Kidney glomerular epithelial cell (primary cell): ENCODE measurements at places on chromosomes 7 and 10.
A peak's percentile ranks its signal among the peaks of the same experiment; 100 is the strongest.

- DNase-seq, result no peak
Measured at GRCh38 chr7:70212281-70212680, 614.0 kb downstream of the AUTS2 start.

GRCh38 chr10:129398711-129399141 lies 68.3 kb upstream of the MGMT start:
- no peak for DNase-seq

- no peak for DNase-seq
Measured at GRCh38 chr7:123972045-123972444, 47.0 kb downstream of the SPAM1 start.

GRCh38 chr7:91043186-91043585 lies 221.0 kb upstream of the FZD1 start:
- DNase-seq, result no peak

GRCh38 chr7:64951250-64951848 lies 39.5 kb downstream of the ZNF117 start:
- DNase-seq, result peak; percentile 61

GRCh38 chr10:227014-227413 lies 91.8 kb downstream of the ZMYND11 start:
- DNase-seq, result no peak

DNA sequence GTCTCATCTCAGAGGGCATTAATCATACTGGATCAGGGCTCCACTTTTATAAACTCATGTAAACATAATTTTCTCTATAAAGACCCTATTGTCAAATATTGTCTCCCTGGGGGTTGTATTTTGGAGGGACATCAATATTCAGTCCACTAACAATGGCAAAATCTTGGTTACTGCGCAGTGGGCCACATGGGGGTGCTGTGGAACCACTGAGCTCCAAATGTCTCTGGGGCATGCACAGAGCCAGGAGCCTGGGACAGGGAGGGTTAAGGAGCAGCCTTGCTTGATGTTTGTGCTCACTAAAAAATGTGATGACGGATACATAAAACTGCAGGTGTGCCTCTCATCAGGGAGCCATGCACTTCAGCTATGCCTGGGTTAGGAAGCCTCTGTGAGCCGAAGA lies 62.1 kb upstream of the PRSS58 start:
- no peak for DNase-seq

- peak; percentile 94 for DNase-seq
Measured at GRCh38 chr7:102834999-102835398, 77.8 kb upstream of the LRRC17 start.
